ENCODE measurements at places on chromosomes 2 and 18.

DNA sequence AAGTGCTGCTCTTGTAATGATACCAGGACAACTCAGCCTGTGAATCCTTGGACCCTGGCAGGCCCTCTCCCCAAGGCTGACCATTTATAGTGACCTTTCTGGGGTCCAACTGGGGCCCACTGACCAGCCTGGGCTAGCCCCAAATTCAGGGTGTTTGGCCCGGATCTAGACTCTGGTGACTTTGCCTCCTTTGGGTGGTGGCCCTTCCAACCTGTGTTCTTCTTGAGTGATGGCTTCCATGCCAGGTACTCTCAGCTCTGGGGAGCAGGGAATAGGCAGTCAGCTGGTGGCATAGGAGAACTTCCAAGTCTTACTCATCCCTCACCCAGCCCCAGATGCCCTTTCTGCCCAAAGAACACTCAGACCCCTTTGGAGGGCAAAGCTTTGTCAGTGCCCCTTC lies 10.3 kb downstream of the MYO7B start:
- DNase-seq = no peak

GRCh38 chr2:116747103-116747502 lies 1067.4 kb upstream of the DDX18 start:
- DNase-seq = no peak

- DNase-seq = no peak
Observed at GRCh38 chr18:7618891-7619442, 51.9 kb downstream of the PTPRM start.

DNA sequence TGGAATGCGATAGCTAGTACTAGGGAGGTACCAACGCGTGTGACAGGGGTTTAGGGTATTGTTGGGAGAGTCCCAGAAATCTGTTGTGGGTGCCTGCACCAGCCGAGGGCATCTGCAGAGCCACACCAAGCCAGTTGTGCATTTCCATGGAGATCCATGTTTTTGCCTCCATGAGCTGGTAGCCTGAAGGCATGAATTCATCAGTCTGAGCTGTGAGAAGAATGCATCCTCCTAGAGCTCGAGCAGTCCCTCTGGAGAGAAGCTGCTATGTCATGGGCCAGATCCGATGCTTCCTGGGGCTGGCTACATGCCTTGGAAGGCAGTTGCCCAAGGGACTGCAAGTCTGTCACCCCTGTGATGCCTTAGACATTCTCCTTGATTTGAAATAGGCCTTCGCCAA lies 57.9 kb downstream of the LIPG start:
- peak; percentile 10 for DNase-seq

DNA sequence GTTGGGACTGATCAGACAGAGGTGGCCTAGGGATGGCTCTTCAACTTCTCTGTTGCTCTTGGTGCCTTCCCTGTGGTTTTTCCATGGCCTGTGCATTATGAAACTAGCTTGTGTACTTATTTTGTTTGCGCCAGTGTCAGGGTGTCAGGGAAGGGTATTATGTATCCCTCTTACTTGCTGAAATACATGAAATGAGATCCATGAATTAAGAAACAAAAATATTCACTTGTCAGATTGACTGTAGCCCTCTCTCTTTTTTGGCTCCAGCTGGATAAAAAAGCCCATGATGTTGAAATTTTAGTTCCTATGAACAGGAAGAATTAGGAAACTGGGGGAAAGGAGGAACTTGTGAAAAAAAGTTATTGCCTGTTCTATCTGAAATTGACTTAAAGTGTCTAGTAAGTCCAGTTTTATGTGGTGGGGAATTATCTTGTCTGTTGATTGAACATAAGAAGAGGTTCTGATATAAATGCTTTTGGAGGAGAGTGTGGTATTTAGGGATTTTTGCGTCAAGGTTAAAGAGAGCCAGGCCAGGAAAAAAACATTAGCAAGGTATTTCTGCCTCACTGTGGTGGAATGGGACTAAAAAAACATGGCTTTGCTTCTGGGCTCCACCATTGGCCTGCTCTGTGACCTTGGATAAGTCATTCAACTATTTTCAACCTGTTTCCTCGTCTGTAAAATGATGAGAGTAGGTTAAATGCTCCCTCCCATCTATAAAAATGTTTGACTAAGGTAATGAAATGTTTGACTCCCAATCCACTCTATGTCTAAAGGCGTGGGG lies 12.0 kb downstream of the UGP2 start:
- DNase-seq = no peak

GRCh38 chr2:195824478-195824877 lies 167.5 kb downstream of the SLC39A10 start:
- no peak for DNase-seq

DNA sequence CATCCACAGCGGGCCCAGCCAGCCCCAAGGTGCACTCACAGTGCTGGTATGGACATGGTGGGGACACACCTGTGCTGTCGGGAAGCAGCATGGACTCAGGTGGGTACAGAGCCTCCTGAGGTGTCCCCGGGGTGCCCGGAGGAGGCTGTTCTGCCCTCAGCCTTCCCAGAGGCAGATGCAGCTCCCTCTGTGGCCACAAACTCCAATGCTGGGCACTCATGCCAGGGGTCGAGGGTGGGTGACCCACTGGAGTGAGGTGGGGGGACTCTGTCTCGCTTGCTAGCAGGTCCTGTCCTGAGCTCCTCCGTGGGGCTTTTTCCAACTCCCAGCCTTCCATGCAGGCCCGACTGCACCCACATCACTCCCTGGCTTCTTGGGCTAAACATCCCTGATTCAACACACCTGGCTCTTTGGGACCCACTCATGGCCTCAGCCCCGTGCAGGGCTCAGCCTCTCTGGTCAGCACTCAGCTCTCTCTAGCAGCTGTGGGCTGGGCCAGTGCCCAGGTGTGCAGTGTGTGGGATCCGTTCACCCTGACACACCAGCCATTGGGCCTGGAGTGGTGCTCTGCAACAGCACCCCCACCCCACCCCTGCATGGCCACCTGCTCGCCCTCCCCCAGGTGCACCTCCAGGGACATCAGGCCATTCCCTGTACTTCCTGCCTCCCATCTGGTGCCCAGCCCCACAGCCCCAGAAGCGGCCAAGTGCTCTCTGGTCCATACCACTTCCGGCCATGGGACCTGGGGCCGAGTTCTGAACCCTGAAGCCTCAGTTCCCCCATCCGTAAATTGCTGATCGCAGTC lies 16.0 kb downstream of the RAMP1 start:
- DNase-seq = no peak

DNA sequence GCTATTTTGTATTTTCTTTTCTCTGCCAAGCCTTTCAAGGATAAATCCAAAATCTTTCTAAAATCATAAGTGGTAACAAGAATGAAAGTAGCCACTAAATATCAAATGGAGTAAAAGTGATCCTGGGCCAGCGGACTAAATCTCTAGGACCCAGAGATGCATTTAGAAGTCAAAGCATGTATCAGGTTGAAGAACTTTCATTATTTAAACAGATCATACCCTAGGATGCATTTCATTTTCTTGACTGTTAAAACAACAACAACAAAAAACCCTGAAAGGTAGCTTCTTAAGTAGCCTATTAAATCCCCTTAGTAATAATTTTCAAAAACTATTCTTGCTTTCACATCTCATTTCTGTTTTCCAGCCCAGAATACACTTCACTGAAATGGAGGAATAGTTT lies 4.8 kb upstream of the POU3F3 start:
- DNase-seq = no peak
